ENCODE measurements at places on chromosomes 3 and 15.

GRCh38 chr3:31075876-31076275 is 181.4 kb upstream of the GADL1 start:
- DNase-seq, result no peak

- DNase-seq, result no peak
These were observed 101.9 kb upstream of the THBS1 start for GRCh38 chr15:39478996-39479395.

DNA sequence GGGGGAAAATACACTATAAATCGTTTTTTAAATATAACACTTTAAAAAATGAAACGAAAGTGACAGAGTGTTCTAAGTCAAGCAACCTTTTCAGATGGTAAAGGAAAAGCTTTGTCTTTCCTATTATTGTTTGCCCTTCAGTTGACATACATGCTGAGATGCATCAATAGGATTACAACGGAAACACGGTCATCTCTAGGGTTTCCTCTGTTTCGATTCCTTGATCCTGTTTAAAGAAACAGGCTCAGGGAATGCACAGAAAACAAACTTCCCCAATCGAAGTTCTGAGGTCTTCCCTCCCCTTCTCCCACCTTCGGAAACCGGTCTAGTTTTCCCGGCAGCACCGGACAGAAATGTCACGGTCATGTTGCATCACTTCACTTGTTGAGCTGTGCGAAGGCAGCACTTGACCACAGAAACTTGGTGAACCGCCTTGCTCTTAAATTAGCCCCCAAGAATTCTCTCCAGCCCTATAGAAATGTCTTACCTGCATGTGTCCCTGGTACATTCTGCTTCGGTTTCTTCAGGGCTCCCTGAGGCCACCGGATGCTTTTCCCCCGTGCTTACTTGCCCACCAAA is 556 bp downstream of the PEX5L start:
- no peak for DNase-seq

DNA sequence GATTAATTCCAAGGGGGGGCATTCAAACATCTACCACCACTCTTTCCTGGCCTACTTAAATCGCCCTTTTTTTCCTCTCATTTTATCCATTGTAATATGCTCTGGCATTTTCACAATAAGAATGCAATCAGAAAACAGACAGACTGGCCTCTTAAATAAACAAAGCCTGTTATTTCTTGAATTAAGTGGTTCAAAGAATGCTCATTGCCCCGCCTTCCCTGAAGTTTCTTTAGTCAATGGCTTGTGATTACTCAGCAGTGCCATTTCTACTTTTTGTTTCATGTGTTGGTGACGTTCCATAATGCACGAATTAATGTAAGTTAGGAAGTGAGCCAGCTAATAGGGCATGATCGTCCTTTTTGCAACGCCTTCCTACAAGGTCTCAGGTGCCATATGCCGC is 68.0 kb downstream of the FBN1 start:
- no peak for DNase-seq

Measured in NCI-H1930 (cell line).